LHCN-M2 (cell line): ENCODE measurements at places on chromosomes 5 and 9. TPM values are rescaled to one million over a fixed set of nuclear protein-coding genes. Genes with fewer than 3 reads are reported as not detected.

DNA sequence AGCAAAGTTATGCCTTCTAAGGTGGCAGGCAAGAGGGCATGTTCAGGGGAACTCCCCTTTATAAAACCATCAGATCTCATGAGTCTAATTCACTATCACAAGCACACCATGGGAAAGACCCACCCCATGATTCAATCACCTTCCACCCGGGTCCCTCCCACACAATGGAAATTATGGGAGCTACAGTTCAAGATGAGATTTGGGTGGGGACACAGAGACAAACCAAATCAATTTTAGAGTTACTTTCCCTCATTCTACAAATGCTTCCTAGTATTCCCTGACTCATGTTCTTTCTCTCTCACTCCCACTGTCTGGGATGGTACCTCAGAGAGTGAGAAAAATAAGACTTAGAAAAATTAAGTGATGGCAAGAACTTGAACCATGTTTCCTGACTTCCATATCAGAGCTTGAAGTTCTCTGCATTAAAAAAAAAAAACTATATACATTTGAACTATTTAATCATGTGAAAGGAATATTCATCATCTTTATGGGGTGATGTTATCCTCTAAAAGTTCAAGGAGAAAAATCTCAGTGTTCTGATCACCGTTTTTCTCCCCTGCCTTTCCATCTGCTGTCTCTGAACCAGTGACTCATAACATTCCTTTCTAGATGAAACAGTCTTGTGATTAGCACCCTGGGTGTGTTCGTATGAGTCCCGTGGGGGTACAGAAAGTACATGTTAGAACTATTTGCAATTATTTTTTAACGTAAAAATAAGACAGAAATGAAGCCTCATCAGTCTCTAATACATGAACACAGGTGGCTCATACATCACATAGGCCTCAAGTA lies 282.9 kb downstream of the SLF1 start:
- peak; percentile 94 for DNase-seq

CD274 gene
- total RNA-seq, result 5.5 and 7.9 TPM in 2 replicates

GRCh38 chr9:93830012-93830596 lies 125.1 kb downstream of the BARX1 start:
- no peak for DNase-seq

ORM2 gene
- total RNA-seq, result not detected in 2 replicates

- no peak for DNase-seq
Measured at GRCh38 chr9:2964470-2964869, 120.6 kb upstream of the PUM3 start.

DNA sequence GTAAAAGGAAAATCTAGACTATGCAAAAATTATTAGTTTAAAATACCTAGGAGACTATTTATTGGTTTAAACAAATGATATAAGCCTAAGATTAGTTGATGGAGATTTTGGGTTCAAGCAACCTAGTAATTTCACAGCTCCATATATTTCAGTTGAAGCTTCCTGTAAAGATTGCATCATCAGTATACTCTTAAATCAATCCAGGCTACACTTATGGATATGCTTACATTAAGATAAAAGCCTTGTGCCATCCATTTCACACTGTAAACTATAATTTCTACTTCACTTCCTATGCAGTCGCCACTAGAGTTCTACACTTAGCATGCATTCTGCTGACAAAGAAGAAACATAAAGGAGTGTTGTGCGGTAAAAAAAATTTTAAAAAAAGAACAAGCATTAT lies 7.3 kb upstream of the LIX1 start:
- DNase-seq, result no peak
